ENCODE measurements at places on chromosomes 7 and 10. TPM values are rescaled to one million over a fixed set of nuclear protein-coding genes. Genes with fewer than 3 reads are reported as not detected.

FAM241B gene
- total RNA-seq, result not detected

SCIN gene
- total RNA-seq, result 0.43 TPM

TDRD1 gene
- 0.83 TPM for total RNA-seq

PIK3CG gene
- 0.09 TPM for total RNA-seq

PAPOLB gene
- total RNA-seq, result 0.14 TPM

SRGN gene
- 36.7 TPM for total RNA-seq

STRIP2 gene
- 4.3 TPM for total RNA-seq

NUPR2 gene
- not detected for total RNA-seq

GNAT3 gene
- total RNA-seq, result not detected

VSTM4 gene
- total RNA-seq, result 9.1 TPM

IFRD1 gene
- total RNA-seq, result 69.7 TPM

SPDYE1 gene
- not detected for total RNA-seq

ADAM22 gene
- total RNA-seq, result 0.37 TPM

NKX1-2 gene
- total RNA-seq, result not detected

OR2A12 gene
- not detected for total RNA-seq

IFIT2 gene
- total RNA-seq, result 3.1 TPM

OR13A1 gene
- not detected for total RNA-seq

MYL10 gene
- total RNA-seq, result not detected

All from smooth muscle cell of bladder (primary cell).